ENCODE measurements at places on chromosomes 12 and 14.
A peak's percentile ranks its signal among the peaks of the same experiment; 100 is the strongest.

DNA sequence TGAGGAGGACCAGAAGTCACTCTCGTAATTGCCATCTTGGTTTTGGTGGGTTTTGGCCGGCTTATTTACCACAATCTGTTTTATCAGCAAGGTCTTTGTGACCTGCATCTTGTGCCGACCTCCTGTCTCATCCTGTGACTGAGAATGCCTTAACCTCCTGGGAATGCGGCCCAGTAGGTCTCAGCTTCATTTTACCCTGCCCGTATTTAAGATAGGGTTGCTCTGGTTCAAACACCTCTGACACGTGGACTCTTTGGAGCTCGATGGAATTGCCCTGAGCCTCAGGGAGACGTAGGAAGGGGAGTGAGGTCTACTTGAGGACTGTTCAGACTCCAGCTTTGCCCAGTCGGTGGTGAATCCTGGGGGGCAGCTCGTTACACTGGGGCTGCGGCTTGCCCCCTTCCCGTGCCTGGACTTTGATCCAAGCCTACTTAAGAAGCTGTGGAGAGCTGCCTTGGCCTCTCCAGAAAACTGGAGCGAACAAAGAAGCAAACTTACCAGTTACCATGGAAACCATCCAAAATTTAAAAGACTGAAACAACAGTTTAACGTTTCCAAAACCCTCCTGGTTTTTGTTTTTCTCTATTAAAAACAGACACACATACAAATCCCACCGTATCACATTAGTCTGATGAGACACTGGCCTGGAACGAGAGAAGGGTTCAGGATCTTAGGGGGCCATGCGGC lies 28.0 kb downstream of the CALM1 start:
- no peak for DNase-seq

GRCh38 chr14:100392356-100392755 lies 69.2 kb downstream of the SLC25A47 start:
- no peak for DNase-seq

DNA sequence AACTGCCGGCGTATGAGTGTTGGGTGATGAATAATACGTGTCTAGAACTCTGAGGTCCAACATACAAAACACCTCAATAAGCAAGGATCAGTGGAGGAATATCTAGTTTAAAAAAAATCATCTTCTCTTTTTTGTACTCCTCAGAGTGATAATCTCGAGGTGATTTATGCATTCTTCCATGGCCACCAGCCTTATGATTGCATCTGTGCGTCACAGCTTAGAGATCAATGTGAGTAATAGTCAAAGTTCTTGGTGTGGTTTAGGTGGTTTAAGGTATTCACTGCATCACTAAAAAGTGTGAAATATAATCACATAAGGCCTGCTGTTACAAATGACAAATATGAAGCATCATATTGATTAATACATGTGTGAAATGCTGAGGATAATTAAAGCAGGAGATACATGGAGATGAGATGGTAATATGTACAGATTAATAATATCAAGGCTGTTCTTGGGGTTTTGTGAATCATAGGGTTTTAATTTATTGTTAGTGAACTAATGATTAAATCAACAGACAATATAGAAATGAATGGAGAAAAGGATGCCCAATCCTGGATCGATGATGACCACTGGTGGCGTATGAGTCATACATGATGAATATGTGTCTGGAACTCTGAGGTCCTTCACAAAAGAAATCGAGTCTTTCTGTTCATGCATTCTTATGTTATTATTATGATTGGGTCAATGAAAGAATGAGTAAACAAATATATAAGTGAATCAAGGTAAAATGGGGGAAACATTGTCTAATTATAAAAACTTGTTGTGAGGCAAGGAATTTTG lies 68.8 kb upstream of the RTL1 start:
- DNase-seq, result no peak

- DNase-seq, result no peak
These were observed 310.2 kb downstream of the APAF1 start for GRCh38 chr12:98955284-98955683.

- DNase-seq, result no peak
These were observed 329.8 kb downstream of the ALG10 start for GRCh38 chr12:34352098-34352497.

- peak; percentile 45 for DNase-seq
These were observed 1.0 kb downstream of the SH2B3 start for GRCh38 chr12:111406474-111407376.

- no peak for DNase-seq
These were observed 35.3 kb upstream of the TTC7B start for GRCh38 chr14:90851327-90852036.

All from T-helper 1 cell (primary cell).